NCI-H460 (cell line): ENCODE measurements at places on chromosomes 11 and 22. TPM values are rescaled to one million over a fixed set of nuclear protein-coding genes. Genes with fewer than 3 reads are reported as not detected.

TPBGL gene
- not detected in 2 replicates for total RNA-seq

MS4A6E gene
- not detected in 2 replicates for total RNA-seq

CRYBB3 gene
- not detected in 2 replicates for total RNA-seq

DEFB131B gene
- not detected in 2 replicates for total RNA-seq

TRIM49 gene
- total RNA-seq: not detected in 2 replicates

OR4C16 gene
- not detected in 2 replicates for total RNA-seq

MYO18B gene
- total RNA-seq: 0.05 TPM in 1 of 2 replicates, not detected in the other

THAP7 gene
- 21.3 and 28.0 TPM in 2 replicates for total RNA-seq

UQCR10 gene
- total RNA-seq: 49.2 and 73.8 TPM in 2 replicates

SLC22A9 gene
- total RNA-seq: not detected in 2 replicates

RRAS2 gene
- 42.1 and 54.3 TPM in 2 replicates for total RNA-seq

SAC3D1 gene
- 8.6 and 10.1 TPM in 2 replicates for total RNA-seq

HPX gene
- not detected in 2 replicates for total RNA-seq

NUDT8 gene
- 3.5 and 6.9 TPM in 2 replicates for total RNA-seq

GSTT2 gene
- total RNA-seq: not detected in 2 replicates

SULT4A1 gene
- total RNA-seq: not detected in 2 replicates

DNAJB13 gene
- total RNA-seq: not detected in 2 replicates

FCHSD2 gene
- total RNA-seq: 3.9 and 4.1 TPM in 2 replicates

OR51B2 gene
- total RNA-seq: not detected in 2 replicates

POGLUT3 gene
- total RNA-seq: 20.5 and 23.3 TPM in 2 replicates

RASSF10 gene
- total RNA-seq: not detected in 2 replicates

PES1 gene
- 92.1 and 106 TPM in 2 replicates for total RNA-seq

POLD4 gene
- total RNA-seq: 62.8 and 75.5 TPM in 2 replicates

RIBC2 gene
- total RNA-seq: 0.72 and 1.1 TPM in 2 replicates

SLC22A6 gene
- not detected in 2 replicates for total RNA-seq

NADSYN1 gene
- total RNA-seq: 41.9 and 54.3 TPM in 2 replicates

P2RX3 gene
- total RNA-seq: not detected in 2 replicates

ELMOD1 gene
- 0.12 TPM in 1 of 2 replicates, not detected in the other for total RNA-seq

APOL3 gene
- 0.10 TPM in 1 of 2 replicates, not detected in the other for total RNA-seq

SAA2 gene
- not detected in 2 replicates for total RNA-seq

JHY gene
- 3.1 and 3.2 TPM in 2 replicates for total RNA-seq

ACCS gene
- total RNA-seq: 5.9 and 6.2 TPM in 2 replicates

ME3 gene
- total RNA-seq: 13.0 and 26.7 TPM in 2 replicates

TP53AIP1 gene
- total RNA-seq: not detected in 2 replicates
